ENCODE measurements at places on chromosomes 11 and 22.

DNA sequence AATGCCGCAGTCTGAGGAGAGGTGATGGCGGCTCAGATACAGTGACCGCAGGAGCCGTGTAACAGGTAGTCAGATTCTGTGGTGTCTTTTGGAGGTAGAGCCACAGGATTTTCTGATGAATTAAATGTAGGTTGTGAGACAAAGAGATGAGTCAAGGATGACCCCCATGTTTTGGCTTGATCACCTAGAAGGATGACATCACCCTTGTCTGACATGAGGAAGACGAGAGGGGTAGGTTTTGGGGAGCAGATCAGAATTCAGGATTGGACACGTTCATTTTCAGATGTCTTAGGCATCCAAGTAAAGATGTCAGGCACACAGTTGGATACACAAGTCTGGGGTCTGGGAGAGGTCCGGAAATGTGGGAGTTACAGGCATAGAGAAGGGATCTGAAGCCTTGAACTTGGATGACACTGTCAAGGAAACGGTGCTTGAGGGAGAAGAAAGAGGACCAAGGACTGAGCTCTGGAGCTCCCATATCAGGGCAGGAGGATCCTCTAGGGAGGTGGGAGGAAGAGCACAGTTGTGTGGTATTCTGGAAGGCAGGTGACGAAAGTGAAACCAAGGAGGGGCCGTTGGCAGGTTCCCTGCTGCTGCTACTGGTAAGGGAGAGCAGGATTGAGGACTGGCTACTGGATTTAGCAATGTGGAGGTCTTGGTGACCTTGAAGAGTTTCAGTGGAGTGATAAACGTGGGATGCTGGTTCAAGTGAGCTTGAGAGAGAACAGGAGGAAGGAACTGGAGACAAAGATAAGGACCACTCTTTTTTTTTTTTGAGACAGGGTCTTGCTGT, 12.6 kb upstream of the GDPD5 start:
- no peak for DNase-seq

DNA sequence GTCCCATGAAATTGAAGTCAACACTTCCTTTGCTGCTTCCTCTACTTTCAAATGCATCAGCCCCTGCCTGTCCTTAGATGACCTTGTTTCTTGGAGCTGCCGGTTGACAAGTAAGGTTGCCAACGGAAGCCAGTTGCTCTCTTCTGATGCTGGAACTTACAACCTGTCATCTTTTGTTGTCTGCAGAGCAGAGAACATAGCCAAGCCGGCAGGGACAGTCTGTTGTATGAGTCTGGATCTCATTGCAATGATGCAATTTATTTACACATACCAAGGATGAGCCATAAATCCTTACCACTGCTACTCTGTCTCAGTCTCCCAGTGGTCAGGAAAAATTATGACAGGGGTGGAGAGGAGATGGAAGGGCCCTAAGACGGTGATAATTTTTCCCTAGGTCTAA, 151.4 kb downstream of the BLID start:
- no peak for DNase-seq

DNA sequence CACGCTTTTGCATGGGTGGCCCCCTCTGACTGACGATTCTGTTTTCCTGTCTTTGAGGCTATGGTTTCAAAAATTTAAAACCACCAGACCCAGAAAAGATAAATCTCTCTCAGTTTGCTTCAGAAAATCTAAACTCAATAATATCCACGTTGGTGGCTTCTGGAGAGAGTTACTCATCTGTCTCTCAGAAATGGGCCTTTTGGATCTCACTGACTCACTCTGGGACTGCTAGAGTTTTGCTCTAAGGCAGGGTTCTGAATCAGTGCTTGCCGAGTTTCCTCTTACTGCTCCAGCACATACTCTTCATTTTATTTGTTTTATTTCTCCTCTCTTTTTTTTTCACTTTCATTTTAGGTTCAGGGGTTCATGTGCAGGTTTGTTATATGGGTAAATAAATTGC, 305.7 kb downstream of the BLID start:
- no peak for DNase-seq

DNA sequence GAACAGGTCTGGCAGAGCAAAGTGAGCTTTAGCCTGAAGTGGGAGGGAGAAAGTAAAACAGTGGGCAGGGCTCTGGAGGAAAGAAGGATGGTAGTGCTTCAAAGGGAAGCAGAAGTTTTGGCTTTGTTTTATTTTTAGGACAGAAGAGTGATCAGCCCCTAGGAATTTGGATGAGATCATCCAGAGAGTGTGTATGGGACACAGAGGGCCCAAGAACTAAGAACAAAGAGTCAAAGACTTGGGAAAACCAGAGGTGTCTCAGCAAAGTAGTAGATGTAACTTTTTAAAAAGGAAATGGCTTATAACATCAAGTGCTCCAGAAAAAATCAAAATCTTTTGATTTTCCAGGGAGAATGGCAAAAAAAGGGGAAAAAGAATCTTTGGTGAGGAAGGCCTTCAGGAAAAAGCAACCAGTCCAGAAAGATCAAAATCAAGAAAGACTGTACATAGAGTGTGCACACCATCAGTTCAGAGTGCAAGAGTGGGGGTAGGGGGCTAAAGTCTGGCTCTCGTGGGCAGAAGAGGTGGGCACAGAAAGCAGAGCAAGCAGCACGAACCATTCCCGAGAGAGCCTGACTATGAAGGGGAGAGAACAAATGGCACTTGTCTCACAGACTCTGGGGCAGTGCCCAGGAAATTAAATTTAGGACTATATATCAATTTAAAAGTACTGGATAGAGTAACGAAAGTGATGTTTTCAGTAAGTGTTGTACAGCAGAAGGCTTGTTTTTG, 30.0 kb downstream of the MAPK1 start:
- no peak for DNase-seq

GRCh38 chr22:37752189-37753087, 55.3 kb upstream of the GCAT start:
- no peak for DNase-seq

GRCh38 chr22:48357196-48357595, 1470.5 kb downstream of the BRD1 start:
- no peak for DNase-seq

GRCh38 chr11:9575260-9576240, 2.1 kb downstream of the WEE1 start:
- DNase-seq, result no peak

- DNase-seq, result no peak
Observed at GRCh38 chr22:45429981-45430775, 16.7 kb downstream of the RIBC2 start.

- DNase-seq, result no peak
Observed at GRCh38 chr22:24500277-24500820, 5.2 kb downstream of the UPB1 start.

GRCh38 chr11:120564573-120565311, 53.2 kb downstream of the GRIK4 start:
- no peak for DNase-seq

- DNase-seq, result no peak
Observed at GRCh38 chr11:70483917-70484316, 85.6 kb downstream of the CTTN start.

- DNase-seq, result no peak
Observed at GRCh38 chr11:131677828-131678470, 307.5 kb downstream of the NTM start.

DNA sequence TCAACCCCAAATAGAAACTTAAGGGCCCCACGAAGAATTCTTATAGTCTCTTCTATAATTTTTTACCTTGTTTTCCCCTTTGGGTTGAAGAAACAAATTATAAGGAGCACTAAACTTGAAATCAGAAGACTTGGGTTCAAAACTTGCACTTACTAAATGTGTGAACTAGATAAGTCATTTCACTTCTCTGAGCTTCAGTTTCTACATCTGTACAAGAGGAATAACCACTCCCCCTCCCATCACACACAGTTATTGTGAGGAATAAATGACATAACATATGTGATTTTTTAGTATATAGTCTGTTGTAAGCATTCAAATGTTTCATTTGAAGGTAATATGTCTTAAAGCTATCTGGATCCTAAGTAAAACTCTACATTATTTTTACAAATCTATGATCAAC, 78.8 kb downstream of the LIF start:
- DNase-seq, result no peak

DNA sequence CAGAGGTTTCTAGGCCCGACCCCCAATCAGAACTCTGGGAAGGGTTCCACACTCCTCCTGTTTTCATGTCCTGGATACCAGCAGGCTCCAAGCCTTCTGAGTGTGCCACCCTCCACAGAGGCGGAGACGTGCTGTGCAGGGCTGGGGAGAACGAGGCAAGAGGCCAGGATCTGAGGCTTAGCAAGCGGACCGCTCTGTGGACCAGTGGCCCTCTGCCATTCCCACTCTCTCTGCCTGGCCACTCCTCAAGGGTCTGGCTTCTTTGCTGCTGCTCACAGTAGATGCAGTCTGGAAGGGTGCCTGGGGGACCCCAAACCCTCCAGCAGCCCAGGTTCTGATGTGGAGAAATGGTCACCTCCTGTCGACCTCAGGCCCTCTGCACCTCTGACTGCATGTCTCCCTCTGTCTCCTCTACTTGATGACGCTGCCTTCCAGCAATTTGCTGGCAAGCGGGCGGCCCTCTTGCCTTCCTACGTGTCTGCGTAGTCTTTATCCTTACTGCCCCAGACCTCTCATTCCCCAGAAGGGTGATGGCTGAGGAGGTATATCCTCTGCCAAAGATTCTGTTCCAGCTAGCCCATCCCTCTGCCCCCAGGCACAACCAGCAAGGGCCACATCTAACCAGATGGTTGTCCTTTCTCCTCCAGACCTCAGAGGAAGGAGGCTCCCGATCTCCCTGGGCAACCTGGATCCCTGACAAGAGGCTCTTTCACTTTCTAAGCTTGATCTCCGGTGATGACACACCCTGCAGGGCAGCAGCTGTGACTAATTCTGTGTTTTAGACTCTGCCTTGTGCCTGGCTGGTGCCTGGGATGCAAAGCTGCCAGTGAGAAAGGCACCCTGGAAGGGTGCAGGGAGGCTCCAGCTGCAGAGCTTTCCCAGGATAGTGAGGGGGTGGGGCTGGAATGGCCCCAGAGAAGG, 87.3 kb downstream of the NAT10 start:
- DNase-seq, result no peak

DNA sequence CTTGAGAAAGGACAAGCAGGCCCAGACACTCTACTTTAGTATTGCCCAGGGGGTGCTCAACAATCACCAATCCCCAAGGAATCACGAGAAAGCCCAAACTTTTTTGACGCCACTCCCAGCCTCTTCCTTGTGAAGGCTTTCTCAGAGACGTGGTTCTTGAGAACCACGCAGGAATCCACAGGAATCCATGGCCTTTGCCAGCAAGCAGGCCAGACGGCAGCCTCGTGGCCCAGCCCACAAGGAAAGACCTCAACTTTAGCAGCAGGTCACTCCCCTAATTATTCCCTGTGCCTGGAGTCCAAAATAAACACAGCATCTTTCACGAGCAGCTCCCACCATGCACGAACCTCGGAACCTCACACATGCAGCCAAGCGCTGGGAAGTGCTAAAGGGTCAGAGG, 104.2 kb downstream of the WT1 start:
- no peak for DNase-seq

DNA sequence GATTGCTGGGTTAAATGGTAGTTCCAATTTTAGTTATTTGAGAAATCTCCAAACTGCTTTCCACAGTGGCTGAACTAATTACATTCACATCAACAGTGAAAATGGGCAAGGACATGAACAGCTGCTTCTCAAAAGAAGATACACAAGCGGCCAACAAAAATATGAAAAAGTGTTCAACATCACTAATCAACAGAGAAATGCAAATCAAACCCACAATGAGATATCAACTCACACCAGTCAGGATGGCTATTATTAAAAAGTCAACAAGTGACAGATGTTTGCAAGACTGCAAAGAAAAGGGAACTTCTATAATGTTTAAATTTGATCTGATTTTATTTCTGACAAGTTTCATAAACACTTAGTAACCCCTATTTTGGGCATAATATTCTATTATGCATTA, 537.5 kb downstream of the DLG2 start:
- no peak for DNase-seq

DNA sequence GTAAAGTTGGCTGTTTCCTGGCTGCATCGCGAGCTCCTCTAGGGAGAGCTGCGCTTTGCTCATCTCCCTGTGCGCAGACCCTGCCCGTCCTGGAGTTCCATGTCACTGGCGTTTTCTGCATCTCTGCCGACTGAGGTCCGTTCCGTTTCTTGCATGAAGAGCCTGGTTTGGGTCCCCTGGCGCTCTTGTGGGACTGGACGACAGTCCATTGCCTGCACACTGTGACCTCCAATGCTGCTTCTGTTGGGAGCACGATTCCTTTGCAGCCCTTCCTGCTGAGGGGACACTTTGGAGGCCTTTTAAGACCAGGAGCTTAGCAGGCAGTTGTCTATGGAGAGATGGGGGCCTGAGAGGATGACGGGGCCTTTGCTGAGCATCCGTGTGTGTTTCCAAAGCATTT, 90.3 kb downstream of the TBC1D22A start:
- no peak for DNase-seq

- no peak for DNase-seq
Observed at GRCh38 chr11:130278745-130279144, 36.0 kb downstream of the ZBTB44 start.

DNA sequence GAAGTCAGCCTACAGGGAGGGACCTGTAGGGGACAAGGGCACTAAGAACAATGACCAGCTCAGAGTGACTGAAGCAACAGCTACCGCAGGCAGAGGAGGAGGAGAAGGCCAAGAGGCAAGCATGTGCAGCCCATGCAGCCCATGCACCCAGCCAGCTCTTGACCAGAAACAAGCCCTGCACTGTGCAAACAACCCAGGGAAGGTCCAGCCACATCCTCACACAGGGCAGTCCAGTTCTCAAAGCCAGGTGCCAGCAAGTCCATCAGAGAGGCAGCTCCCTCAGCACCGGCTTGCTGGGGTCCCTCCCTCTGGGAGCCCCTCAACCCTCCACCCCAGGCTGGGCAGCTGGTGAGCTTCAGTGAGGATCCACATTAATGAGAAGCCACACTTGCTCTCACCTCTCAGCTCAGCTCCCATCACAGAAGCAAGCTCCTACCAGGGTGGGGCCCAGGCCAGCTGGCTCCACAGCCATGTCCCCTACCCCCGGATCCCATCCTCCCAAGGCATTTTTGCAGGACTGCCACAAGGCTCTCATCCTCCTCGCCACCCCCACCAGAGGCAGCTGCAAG, 7.1 kb downstream of the DGCR2 start:
- no peak for DNase-seq

DNA sequence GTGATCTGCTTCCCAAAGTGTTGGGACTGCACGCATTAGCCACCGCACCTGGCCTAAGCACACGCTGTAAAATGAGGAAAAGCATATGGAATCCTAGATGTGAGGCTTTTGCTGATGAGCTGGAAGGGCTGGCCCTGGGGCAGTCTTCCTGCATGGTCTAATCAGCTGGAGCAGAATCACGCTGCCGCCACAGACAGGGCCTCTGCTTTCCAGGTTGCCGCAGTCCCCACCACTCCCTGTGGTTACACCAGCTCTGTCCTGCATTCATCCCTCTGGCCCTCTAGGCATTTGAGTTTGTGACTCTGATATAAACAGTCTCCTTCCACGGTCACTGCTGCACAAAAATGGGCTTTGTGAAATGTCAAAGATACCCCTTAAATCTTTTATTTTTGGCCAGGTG, 17.1 kb downstream of the RPS6KA4 start:
- DNase-seq, result no peak

DNA sequence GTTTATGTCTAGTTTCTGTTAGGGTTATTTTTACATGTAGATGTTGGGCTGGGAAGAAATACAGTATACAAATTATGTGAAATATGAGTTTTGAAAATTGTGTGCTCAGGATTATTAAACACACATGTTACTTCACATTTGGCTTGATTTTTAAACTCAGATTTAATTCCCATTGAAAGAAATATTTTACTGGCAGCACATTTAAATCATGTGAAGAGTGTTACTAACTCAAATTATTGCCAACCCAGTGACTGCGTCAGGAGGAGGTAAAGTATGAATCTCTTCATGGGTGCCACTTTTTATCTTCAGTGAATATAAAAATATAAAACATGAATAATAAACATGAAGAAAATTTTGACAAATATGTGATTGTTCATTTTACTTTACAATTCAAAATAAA, 457.5 kb upstream of the CCDC179 start:
- no peak for DNase-seq
